Stimulated activated CD4-positive, alpha-beta T cell treated with anti-CD3 and anti-CD28 coated beads, Interleukin-1b, Interleukin-23, amount 100 ng/mL, for 24 hours (primary cell): ENCODE measurements at places on chromosomes 4 and X.

GRCh38 chr4:80073473-80074008, 512 bp upstream of the ANTXR2 start:
- no peak for DNase-seq

DNA sequence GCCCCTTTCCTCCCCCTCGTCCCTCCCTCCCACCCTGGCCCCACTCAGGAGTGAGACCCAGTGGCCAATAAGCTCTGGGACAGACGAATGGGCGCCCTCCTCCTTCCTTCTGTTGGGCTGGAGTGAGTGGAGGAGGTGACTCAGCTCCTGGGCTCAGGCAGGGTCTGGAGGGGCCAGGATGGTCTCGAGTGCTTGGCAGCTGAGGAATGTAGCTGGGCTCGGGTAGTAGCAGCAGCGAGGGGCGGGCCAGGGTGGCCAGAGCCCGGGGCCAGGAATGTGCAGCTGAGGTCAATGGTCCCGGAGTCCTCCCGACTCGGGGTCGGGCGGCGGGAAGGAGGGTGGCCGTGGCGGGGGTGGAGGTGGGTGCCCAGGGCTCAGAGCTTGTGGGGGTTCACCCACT, 15.0 kb downstream of the G6PD start:
- no peak for DNase-seq

- no peak for DNase-seq
Measured at GRCh38 chr4:89285745-89286144, 21.9 kb downstream of the GPRIN3 start.

DNA sequence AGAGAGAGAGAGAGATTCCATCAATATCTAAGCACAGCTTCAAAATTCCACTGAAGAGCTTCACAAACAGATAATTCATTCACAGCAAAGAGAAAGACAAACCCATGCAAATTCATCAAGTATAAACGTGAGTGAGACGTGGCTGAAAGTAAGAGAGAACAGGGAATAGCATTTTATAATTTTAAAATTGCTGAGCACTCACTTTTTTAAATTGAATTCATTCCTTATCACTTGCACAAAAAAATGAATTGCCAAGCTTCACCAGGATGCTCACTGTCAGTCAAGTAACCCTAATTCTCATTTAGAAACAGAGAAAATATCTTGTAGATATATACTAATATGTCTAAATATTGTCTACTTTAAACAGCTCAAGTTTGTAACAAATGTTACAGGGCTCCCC, 40.5 kb downstream of the BMP3 start:
- DNase-seq = no peak

- DNase-seq = no peak
Measured at GRCh38 chrX:150610043-150610442, 41.6 kb downstream of the MTM1 start.

DNA sequence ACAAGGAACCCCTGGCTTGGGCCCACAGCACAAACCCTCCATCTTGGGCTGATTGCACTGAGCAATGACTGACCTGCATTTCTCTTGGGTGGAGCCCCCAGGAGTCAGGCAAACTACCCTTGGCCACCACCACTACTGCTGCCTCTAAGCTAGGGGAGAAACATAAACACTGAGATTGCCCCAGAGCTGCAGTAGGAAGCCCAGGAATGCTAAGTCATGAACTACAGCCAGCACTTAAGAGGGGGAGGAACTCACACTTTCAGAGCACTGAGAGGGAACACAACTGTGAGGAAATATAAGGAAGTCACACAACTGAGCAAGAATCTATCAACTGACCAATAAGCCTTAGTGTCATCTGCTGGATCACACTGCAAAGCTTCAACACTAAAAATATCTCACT, 111.6 kb upstream of the PPP3CA start:
- DNase-seq = no peak

DNA sequence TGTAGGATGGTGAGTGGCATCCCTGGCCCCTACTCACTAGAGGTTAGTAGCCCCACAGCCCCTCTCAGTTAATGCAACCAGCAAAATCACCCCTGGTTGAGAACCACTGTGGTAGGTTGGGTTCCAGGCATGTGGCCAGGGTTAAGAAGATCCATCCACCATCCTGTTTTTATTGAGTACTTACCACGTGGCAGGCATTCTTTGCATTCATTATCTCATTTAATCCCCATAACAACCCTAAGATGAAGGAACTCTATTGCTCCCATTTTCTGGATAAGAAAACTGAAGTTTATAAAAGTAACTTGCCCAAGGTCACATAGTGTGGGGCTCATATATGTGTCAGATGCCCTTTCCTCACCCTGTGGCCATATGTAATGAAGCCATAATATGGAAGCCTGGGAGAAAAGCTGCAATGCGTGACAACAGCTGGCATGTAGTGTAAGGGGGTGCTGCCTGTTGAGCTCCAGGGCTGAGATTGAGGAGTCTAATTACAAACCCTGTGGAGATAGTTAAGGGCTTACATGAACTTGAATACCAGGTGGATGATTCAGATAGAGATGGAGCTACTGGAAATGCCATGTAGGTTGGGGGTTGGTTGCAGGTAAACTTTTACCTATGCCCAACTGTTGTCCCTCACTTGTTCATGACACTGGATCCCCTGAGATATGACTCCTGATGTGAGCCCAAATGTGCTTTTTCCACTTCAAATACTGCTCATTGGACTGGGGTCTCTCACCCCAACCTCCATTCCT, 100.2 kb upstream of the PGRMC2 start:
- DNase-seq = no peak

DNA sequence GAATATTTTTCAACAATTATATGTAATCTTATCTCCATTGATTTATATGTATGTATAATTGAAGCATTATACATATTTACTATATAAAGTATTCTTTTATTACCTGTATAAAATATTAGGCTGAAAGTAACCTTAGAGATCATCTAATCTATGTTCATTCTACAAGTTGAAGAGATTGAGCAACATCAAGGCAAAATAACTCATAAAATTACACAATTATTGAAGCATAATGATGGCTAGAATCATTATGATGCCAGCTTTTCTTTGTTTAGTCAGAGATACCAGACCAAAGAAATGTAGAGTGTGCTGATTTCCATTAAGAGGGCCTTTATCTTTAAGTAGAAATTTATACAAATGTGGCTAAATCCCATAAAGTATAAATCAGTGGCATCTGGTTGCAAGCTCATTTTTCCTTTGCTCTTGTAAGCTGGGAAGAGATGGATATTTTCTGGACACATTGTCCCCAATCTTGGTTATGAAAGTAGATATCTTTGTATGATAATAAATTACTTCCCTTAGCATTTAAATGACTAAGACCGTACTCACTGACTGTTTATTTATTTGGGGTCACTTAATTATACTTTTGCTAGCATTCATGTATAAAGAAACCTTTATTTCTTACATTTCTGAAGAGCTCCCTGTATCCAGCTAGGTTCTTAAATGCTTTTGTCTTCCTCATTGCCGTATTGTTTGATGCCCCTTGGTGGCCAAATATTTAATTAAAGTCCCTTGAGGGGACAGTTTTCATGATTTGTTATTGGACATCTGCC, 339.8 kb downstream of the PCDH7 start:
- DNase-seq = no peak
